ENCODE measurements at places on chromosomes 2 and 18.

DNA sequence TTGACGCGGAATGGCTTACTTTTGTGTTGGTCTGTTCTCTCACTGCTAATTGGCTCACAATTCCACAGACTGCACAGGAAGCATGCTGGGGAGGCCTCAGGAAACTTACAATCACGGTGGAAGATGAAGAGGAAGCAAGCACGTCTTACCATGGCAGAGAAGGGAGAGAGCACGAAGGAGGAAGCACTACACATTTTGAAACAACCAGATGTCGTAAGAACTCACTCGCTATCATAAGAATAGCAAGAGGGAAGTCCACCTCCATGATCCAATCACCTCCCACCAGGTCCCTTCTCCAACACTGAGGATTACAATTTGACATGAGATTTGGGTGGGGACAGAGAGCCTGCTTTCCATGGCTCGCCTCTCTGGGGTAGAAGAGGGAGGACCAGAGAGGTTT, 106.2 kb downstream of the KCNF1 start:
- no peak for DNase-seq

DNA sequence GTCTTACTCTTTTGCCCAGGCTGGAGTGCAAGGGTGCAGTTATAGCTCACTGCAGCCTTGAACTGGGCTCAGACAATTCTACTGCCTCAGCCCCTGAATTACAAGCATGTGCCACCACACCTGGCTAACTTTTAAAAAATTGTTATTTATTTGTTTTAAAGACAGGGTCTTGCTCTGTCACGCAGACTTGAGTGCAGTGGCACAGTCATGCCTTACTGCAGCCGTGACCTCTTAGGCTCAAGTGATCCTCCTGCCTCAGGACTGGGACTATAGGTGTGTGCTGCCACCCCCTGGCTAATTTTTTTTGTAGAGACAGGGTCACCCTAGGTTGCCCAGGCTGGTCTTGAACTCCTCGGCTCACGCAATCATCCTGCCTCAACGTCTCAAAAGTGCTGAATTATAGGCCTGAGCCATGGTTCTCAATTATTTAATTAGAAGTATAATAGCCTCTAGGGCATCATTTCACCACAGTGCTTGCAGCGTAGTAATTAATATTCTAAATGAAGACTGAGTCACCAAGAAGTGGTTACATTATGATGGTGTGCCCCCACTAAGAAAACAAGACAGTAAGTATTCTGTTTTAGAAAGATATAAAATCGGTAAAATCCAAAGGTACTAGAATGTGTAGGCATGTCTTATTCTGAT, 69.6 kb downstream of the EML4 start:
- peak; percentile 13 for DNase-seq

DNA sequence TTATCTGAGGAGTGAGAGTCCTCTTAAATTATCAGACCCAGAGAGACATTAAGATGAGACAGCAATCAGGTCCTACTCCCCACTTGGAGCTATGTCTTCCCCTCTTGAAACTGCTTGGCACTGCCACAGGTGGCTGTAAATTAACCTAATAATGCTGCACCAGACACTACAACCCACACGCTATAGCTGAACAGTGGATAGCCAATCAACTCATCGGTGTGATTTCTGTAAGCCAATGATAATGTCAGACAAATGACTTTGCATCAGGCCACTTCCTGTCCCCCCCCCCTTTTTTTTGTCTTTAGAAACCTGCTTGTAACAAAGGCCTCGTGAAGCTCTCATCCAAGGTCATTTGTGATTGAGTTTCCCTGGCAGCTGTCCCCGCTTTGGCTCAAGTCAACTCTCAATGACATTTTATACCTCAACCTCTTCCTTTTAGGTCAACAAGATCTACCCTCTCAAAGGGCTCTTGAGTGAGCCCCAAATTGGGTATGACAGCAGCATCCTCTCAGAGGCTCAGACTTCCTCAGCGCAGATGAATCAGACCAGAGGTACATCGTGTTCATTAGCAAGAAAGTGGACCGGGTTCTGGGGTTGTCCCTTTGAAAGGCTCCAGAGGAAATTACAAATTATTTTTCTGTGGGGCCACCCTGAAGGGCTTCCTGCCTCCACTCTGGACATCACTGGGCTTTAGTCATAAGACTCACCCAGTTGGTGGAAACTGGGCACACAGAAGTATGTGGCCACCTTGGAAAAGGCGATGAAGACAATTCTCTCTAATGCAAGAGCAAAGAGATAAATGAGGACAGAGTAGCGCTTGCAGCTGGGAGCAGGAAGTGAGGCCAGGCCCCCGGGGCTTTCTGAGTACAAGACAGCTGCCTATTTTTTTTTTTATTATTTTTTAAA, 73.6 kb downstream of the COPS8 start:
- DNase-seq: no peak

GRCh38 chr2:79393806-79394484, 118.9 kb upstream of the CTNNA2 start:
- DNase-seq: no peak

DNA sequence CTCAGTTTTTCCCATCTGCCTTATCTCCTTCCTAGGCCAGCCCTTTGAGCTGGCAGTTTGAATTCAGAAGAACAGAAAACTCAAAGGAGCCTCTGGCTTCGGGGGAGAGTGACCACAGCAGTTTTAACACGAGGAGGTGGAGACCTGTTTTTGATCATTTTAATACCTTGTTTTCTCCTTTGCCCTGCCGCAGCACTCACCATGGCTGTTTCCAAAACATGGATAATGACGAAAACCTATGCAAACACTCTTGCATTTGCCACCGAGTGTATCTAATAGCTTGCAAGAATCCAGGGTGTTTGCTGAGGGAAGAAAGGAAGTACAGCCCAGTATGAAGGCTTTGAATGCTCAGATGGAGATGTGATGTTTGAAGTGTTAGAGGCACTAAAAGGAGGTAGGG, 167.1 kb downstream of the PRKCE start:
- no peak for DNase-seq

GRCh38 chr2:61543062-61543461, 4.9 kb upstream of the XPO1 start:
- no peak for DNase-seq

DNA sequence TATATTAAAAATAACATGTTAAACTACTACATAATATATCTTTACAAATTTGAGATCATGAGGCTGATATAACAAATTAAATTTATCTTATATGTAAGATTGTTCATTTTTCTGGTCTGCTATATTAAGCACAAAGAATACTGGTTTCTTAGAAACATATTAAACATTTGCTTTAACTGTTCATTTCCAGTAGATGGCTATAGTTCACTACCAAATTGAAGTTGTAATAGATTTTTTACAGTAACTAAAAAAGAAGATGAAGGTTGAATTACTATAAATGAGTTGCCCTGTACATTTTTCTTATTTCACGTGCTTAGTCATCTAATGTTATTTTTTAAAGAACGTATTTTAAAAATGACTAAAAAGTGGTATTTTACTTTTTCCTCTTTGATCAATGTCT, 57.0 kb downstream of the ZNF407 start:
- DNase-seq: no peak

DNA sequence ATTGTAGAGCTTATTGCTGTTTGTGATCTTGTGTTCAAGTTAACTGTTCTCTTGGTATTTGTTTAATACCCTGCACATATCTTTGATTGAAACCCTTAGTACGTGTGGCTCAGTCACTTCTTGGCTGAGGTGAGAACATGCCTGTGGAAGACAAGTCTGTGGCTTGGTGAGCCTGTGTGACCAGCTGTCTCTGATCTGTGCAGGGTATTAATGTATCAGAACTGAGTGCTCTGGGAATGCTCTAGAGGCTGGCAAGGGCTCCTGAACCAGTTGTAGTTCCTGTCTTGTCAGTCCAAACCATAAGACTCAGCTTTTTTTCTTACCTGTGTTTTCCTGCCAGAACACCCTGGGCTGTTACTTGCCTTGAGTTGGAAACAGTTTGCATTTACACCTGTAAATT, 52.4 kb upstream of the EPHA4 start:
- DNase-seq: no peak

- DNase-seq: no peak
Measured at GRCh38 chr18:12359515-12359927, 17.5 kb downstream of the AFG3L2 start.

Data from stimulated activated CD8-positive, alpha-beta memory T cell treated with anti-CD3 and anti-CD28 coated beads, Interleukin-2, amount 100 ng/mL, for 48 hours (primary cell).